Activated CD4-positive, alpha-beta T cell treated with anti-CD3 and anti-CD28 coated beads, Interleukin-2, Interleukin-6, amounts not matched to agents 100 ng/mL and 50 ng/mL, durations not matched to agents 16 hours and 8 hours (primary cell): ENCODE measurements at places on chromosomes 12 and 14.

DNA sequence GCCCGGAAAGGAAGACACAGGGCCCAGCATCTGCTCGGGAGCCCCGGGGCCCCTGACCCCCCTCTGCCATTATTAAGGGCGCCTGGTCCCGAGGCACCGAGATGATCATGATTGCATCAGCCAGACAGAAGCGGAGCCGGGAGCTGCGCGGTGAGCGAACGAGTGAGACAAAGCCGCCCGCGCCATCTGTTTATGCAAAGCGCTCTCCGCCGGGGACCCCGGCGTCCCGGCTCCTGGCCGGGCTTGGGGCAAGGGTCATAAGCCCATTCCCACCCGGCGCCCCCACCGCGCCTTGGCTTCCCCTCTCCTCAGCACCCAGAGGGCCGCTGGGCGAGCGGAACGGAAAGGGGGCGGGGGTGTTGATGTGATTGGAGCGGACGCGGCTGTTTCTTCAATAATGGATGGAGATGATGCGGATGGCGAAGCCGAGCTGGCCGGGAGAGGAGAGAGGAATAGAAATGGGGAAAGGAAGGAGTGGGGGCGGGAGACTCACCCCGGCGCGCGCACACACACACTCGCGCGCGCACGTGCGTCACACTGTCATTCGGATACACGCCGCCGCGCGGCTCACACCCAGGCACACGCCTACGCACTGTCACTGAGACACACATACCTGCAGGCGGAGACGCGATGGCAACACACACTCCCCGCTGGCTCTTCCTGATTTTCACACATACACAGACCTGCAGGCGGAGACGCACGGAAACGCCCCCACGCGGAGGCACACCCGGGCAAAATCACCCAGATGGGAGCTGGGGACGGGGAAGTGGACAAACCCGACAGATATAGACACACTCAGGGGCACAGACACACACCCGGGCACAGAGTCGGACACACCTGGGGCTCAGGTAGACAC lies 10.7 kb downstream of the STAC3 start:
- peak; percentile 87 for DNase-seq

DNA sequence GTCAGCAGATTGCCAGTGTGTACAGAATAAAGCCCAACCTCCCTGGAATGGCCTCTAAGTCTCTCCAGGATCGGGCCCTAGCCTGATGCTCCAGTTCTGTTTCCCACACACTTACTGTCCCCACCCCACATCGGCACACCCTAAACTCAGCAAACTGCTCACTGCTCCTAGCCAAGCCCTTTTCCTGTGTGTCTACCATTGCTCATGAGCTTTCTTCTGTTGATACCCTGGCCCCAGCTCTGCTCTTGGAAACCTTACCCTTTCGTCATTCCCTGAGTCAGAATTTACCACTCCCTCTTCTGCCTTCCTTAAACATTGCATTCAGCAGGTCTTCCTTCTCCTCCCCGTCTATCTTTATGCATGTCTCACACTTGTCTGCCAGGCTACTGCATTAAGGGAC lies 158.9 kb downstream of the TMX1 start:
- DNase-seq, result no peak

GRCh38 chr14:102418853-102419240 lies 56.1 kb downstream of the TECPR2 start:
- DNase-seq, result no peak

GRCh38 chr12:24252602-24253001 lies 303.1 kb upstream of the SOX5 start:
- no peak for DNase-seq

DNA sequence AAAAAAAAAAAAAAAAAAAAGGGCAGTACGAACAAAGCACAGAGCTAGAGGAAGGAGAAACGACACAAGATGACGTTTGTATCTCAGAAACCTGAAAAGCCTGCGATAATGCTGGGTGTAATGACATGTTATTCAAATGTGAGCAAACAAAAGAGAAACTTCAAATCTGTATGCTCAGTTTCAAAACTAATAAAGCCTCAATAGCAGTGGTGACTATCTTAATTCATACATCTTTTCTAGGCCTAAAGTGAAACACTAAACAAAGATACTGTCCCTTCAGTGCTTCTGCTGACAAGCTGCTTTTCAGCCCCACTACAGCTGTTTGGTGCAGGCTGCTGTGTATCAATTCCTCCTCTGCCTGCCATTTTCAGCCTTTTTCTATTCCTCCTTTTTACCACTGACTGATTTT lies 15.8 kb downstream of the ITPR2 start:
- no peak for DNase-seq

- DNase-seq, result no peak
Observed at GRCh38 chr14:31090883-31091764, 64.9 kb upstream of the STRN3 start.

- no peak for DNase-seq
Observed at GRCh38 chr14:104805326-104805678, 4.4 kb downstream of the ZBTB42 start.

DNA sequence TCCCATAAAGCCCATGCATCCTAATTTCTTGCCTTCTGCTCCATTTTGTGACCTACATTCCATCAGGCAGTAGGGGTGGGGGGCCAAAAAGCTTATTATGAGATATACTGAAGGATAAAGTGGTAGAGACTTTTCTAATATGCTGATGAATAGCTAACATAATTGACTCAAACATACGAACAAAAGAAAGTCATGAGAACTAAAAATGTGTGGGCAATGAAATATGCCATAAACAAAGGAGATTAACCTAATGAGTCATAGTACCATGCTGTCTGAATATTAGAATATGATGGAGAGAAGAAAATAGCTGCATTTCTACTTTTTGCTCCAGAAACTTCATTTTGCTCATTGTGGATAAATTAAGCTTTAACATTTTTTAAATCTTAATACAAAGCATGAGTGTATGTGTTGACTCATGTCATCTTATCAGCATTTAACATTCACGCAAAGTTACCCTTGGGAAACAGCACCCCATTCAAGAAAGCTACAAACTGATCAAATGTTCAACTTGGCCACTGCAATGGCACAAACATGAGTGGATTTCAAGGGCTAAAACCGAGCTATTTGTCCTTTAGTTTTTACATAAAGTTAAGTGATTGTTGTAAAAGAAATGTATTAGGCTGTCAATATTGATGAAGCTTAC lies 64.0 kb upstream of the DIO2 start:
- DNase-seq, result no peak

GRCh38 chr12:65655074-65655493 lies 169.2 kb upstream of the HMGA2 start:
- DNase-seq, result no peak

- no peak for DNase-seq
Observed at GRCh38 chr14:99996951-99997571, 68.2 kb upstream of the EVL start.

- no peak for DNase-seq
Observed at GRCh38 chr12:42968426-42968825, 378.9 kb upstream of the PRICKLE1 start.

DNA sequence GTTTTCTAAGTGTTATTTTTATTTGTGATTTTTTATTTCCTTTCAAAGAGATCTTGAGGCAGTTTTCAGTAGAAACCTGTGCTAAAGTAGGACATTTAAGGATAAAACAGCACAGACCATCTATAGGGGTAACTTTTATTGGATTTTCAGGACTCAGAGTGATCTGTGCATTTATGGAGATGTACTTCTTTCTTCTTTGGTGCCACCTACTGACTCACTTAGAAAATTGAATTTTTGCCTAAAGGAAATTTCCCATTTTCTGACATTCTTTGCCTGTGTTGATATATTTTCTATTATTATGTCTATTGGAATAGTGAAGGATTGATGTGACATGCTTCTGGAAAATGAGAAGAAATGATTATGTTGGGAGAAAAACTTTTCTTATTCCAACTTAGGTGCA lies 113.0 kb downstream of the UNC79 start:
- DNase-seq, result peak; percentile 4

- DNase-seq, result peak; percentile 39
Observed at GRCh38 chr12:110647631-110648040, 33.7 kb downstream of the TCTN1 start.

DNA sequence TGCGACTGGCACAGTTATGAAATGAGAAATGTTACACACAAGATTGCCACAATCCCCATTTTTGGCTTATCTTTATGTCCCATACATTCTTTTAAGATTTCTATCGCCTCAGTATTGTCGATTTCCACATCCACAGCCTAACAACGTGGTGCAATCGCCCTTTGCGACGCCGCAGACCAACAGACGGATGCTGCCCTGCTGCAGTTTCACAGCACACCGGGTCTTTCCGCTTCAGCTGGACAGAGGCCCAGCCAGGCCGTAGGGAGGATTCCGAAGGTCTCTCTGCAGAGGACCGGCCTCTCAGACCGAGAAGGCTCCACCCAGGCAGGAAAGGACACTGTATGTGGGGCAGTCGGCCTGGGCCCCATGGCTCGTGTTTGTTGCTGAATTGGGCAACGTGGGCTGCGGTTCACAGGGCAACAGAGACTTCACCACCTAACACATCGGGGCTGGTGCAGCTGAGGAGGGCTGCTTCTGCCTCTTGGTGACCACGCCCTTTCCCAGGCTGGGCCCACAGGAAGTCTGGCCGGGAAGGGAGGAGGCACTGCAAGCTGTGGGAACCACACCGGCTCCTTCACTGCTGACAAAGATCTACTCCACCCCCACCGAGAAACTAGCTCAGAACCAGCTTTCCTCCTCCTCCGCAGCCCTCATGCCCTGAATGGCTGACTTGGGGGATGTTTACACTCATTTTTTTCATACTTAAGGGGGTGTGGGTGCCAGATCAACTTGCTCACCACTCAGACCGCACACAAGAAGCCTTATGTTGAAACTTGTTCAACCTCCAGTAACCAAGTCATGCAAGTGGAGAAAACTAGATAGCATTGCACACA lies 32.9 kb upstream of the MDM1 start:
- peak; percentile 98 for DNase-seq

GRCh38 chr12:102675672-102676071 lies 195.3 kb upstream of the IGF1 start:
- DNase-seq, result no peak

DNA sequence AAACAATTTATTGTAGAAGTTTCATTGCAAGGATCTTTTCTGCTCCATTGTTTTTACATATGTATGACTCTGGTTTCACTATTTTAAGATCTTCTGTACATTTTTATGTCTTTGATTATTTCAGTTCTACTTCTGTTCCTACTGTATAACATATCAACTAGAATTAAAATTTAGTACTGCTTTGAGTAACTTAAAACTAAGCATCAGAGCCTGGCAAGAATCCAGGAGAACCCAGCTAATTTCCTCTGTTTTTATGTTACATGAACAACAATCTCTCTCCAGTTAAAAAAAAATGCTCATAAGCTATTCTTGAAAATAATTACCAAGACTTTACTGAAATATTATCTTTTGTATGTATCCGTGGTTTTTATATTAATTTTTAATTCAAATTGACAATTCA lies 370.7 kb downstream of the TMTC2 start:
- no peak for DNase-seq

GRCh38 chr12:52216807-52217206 lies 16.2 kb upstream of the KRT7 start:
- DNase-seq, result no peak

DNA sequence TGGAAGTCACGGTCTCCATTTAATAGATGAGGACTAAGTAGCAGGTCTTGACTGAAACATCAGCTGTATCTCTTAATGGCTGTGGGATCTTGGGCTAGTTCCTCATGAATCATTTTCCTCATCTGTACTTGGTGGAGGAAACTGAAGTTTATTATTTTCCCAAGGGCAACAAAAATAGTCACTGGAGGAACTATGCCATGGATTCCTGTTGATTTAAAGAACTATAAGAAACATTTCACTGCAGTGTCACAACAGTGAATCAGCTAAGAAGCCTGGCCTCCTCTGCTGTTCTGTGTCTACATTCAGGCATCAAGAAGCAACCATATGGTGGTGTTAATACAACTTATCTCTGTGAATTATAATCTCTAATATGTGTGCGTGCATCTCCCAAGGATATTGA lies 200.5 kb downstream of the STXBP6 start:
- DNase-seq, result no peak
